NCI-H1105 (cell line): ENCODE measurements at places on chromosomes 13 and 19.

- DNase-seq = no peak
Measured at GRCh38 chr19:4814625-4815425, 16.7 kb downstream of the TICAM1 start.

DNA sequence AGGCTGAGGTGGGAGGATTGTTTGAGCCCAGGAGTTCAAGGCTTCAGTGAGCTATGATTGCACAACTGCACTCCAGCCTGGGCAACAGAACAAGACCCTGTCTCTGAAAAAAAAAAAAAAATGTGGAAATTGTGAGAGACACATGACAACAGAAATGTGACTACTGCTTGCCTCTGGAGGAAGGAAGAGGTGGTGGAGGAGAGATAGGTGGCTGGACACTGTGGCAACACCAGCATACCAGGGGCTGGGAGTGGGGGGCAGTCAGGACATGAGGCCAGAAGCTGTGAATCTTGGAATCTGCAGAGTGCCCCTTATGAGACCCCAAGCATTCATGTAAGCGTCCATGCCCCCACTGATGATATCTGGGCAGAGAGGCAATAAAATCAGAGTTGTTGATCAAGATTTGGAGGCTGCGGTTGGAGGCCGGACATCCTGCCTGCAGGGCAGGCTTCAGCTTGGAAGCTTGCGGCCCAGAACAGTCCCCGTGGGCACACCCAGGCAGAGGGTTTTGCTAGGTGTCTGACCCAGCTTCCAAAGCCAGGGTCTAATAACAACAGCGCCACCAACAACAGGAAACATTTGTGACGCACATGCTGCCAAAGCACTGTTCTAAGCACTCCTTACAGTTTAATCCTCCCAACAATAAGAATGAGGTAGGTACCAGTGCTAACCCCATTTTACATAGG is 16.9 kb downstream of the FAM187B start:
- DNase-seq = no peak

DNA sequence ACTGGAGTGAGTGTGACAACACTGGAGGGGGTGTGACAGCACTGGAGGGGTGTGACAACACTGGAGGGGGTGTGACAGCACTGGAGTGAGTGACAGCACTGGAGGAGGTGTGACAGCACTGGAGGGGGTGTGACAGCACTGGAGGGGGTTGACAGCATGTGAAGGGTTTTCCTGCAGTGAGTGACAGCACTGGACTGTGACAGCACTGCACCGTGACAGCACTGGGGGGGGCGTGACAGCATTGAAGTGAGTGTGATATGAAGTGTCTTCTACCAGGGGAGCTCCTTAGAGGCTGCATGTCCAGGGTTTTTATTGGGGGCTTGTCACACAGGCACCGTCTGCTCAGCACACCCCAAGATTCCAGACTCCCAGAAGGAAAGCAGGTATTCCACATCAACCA is 274.8 kb downstream of the TEX29 start:
- no peak for DNase-seq

GRCh38 chr19:42442833-42443232 is at the start of gene CXCL17:
Gene CXCL17, minus strand, starts transcription at chr19:42442946. Its CDS starts 114 bp downstream, at chr19:42442832.
- no peak for DNase-seq
